Stimulated activated CD8-positive, alpha-beta memory T cell treated with anti-CD3 and anti-CD28 coated beads, Interleukin-15, amount 100 ng/mL, for 48 hours (primary cell): ENCODE measurements at places on chromosomes 2 and 18.

- DNase-seq, result no peak
Observed at GRCh38 chr2:241666627-241667400, 19.8 kb downstream of the DTYMK start.

DNA sequence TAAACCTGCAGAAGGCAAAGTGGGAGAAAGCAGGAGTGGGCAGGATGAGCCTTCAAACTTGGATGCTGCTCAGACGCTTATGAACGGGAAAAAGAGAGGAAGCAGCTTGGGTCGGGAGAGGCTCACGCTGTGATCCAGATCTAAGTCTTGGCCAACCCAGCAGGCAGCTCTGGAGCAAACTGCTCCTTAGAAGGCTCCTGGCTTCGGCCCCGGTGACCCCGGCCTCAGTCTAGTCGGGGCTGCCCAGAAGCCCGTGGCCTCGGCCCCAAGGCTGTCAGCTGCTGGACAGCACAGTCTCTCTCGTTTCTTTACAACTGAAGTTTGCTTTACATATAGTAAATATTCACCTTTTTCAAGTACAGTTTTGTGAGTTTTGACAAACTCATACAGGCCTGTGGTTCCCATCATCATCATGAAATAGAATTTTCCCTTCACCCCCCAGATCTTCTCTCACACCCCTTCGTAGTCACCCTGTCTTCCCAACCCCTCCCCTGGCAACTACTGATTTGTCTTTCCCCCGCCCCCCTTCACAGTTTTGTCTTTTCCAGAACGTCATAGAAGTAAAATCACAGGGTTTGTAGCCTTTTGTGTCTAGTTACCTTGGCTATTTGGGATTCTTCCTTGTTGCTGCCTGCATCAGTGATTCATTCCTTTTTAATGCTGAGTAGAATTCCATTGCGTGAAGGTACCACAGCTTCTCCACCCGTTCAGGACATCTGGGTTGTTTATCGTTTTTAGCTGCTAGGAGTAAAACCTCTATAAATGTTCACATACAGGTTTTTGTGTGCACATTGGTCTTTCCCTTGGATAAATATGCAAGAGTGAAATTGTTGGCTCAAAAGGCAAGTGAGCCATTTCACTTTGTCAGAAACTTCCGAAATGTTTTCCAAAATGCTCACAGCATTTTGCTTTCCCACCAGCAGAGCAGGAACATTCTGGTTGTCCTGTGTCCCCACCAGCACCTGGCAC lies 35.1 kb downstream of the MYO7B start:
- no peak for DNase-seq

DNA sequence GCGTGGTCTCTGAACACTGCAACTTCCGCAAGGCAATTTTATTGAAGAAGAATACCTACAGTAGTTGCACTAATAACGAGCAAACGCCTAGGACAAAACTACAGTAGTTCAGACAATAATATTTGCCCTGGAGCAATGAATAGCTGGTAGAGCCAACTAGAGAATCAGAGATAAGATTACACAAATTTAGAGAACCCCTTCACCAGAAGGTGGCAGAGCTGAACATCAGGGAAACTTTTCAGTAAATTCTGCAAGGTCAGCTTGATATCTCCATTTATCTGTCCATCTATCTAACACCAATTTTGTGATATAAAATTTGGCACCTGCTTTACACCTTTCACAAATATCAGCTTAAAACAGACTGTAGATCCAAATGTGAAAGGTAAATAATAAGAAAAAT lies 43.8 kb downstream of the CDH19 start:
- DNase-seq, result no peak

GRCh38 chr2:113755835-113756354 lies 547 bp downstream of the SLC35F5 start:
- DNase-seq, result peak; percentile 34

- DNase-seq, result no peak
Observed at GRCh38 chr2:239552213-239552926, 151.6 kb upstream of the HDAC4 start.

GRCh38 chr2:29487967-29488555 lies 372.8 kb downstream of the CLIP4 start:
- DNase-seq, result no peak

DNA sequence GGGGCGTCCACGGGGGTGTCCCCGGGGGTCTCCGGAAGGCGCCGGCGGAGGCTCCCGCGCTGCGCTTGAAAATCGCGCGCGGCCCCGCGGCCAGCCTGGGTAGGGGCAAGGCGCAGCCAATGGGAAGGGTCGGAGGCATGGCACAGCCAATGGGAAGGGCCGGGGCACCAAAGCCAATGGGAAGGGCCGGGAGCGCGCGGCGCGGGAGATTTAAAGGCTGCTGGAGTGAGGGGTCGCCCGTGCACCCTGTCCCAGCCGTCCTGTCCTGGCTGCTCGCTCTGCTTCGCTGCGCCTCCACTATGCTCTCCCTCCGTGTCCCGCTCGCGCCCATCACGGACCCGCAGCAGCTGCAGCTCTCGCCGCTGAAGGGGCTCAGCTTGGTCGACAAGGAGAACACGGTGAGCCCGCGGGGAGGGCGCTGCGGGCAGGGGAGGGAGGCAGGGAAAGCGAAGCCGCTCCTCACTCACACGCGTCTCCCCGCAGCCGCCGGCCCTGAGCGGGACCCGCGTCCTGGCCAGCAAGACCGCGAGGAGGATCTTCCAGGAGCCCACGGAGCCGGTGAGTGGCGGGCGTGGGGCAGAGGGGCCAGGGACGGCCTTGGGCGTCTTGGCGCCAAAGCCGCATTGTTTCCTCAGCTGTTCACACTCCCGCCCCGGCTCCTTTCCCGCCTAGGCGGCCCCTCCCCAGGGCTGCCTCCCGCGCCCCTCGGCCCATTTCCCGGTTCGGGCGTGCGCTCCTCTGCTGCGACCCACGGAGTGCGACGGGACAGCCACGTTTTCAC lies at the start of gene RRM2:
Gene RRM2, plus strand, starts transcription at position 240 of the 781 bp plus-strand sequence. Its CDS starts 60 bp downstream, at position 300.
- peak; percentile 93 for DNase-seq

- no peak for DNase-seq
Observed at GRCh38 chr18:57352271-57352701, at the start of gene ST8SIA3. TSS of gene ST8SIA3 (plus strand) at chr18:57352557. CDS start at chr18:57352847, 290 bp downstream.

GRCh38 chr2:17804358-17804757 lies 11.9 kb upstream of the MSGN1 start:
- no peak for DNase-seq

DNA sequence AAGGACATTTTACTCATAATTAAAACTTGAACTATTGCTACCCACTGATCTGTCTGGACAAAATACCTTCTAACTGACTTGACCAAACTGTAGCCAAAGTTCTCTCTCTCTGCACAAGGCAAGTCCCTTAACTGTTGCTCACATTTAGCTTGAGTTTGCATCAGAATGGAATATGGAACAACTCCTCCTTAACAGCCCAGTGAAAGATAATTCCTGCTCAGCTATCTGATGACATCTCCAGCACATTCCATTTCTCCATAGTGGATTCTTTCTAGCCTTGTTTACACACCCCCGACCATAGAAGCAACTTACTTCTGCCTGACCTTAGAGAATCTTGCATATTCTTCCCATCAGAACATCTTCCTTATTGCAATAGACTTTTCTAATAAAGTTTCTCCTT lies 317.2 kb upstream of the CDH2 start:
- no peak for DNase-seq

GRCh38 chr2:119862127-119862889 lies 102.6 kb downstream of the PTPN4 start:
- DNase-seq, result no peak

DNA sequence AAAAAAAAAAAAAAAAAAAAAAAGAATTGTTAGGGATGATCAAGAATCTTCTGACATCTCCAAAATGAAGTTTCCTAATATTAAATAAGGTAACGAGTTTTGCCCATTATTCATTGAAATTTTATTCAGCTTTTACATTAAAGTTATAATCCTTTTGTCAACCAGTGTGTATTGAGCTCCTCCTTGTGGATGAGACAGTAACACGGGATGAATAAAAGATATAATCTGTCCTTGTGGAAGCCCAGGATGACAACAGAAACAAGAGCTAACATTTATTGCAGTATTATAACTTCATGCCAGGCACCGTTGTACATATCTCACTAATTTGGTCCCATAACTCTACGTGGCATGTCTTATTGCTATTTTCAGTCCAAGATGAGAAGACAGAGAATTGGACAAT lies 33.4 kb upstream of the SERPINB7 start:
- DNase-seq, result no peak

- no peak for DNase-seq
Observed at GRCh38 chr2:135132314-135132713, 80.2 kb downstream of the RAB3GAP1 start.

DNA sequence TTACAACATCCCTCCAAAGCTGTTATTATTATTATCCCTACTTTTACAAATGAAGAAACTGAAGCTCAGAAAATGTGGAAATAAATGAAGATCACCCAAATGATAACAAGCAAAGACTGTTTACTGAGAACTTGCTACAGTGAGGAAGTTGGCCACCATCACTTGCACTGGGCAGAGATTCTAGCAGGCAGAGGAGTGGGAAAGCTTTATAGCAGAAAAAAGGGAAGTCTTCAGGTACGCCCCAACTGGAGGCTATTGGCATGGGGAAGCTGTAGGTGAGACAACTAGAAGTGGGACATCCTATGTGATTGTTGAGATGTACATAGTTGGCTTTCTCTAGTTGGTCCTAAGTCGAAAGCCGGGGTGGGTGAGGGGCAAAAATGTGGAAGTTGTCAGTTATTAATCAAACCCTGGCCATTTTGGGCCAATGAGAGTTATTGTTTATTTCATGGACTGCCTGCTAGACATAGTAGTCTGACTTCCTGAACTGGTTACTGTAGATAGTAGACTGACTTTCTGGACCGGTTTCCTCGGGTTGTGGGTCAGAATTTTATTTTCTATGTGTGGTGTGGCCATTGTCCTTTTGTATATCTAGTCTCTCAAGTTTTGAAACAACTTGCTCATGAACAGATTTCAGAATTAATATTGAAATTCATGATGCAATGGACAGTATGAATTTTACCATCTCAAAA lies 40.2 kb upstream of the STAT4 start:
- no peak for DNase-seq

DNA sequence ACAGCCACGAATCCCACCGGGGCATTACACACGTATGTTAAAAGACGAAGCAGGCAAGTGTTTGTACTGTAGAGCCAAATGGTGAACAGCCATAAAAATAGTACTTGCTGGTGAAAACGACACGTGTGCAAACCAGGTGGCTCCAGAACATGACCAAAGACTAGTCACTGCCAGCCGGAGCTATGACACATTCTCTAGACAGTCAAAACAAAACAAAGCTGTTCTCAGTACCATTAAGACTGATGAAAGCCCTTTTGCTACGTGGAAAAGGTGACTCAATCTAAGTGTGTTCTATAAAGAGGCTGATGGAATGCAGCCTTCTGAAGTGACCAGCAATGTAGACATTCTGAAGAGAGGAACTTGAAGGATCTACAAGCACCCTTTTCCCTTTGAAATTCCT lies 367.7 kb upstream of the NETO1 start:
- DNase-seq, result no peak

GRCh38 chr2:38599706-38600105 lies 3.0 kb downstream of the HNRNPLL start:
- no peak for DNase-seq

GRCh38 chr18:38572554-38573111 lies 1007.0 kb upstream of the CELF4 start:
- DNase-seq, result no peak

- DNase-seq, result no peak
Observed at GRCh38 chr18:53665701-53666100, 558.8 kb downstream of the MBD2 start.

- no peak for DNase-seq
Observed at GRCh38 chr2:233428008-233428407, 73.7 kb downstream of the DGKD start.

DNA sequence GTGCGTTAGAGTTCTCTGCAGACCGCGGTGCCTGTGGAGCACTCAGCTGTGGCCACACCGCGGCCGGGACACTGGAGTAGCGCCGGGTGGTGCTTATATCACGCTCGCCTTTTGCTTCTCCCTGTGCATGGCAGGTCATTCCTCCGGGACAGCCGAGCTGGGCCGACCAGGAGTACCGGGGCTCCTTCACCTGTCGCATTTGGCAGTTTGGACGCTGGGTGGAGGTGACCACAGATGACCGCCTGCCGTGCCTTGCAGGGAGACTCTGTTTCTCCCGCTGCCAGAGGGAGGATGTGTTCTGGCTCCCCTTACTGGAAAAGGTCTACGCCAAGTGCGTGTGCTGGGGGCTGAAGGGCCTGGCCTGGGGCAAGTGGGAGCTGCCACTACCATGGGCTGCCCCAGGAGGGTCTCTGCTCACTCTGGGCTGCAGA lies 4.2 kb downstream of the CAPN10 start:
- no peak for DNase-seq

- no peak for DNase-seq
Observed at GRCh38 chr2:29733965-29734364, 187.4 kb downstream of the ALK start.

DNA sequence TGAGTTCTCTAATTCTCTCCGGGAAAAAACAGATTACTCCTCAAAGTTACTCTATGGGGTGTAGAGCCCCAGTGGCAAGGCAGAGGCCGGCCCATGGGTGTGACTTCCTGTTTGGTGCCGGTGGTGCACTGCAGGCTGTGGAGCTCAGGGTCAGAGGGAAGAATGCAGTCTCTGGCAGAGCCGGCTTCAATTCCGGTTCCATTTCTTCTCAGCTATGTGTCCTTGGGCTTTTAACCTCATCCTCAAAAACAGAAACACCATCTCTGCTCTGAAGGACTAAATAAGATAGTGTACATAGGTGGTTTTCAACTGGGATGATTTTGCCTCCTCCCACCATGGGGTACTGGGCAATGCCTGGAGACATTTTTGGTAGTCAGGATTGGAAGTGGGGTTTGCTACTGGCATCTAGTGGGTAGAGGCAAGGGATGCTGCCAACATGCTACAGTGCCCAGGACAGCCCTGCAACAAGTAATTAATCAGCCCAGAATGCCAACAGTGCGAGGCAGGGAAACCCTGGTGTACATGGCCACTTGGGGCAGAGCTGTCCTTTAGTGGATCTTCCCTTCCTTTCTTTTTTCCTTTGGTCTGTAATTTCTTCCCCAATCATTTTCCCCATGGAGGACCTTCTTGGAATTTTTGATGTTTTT lies 81.2 kb downstream of the INSIG2 start:
- no peak for DNase-seq
